ENCODE measurements at places on chromosomes 1 and 21.

GRCh38 chr1:101317590-101317989, 80.8 kb downstream of the S1PR1 start:
- DNase-seq, result no peak

DNA sequence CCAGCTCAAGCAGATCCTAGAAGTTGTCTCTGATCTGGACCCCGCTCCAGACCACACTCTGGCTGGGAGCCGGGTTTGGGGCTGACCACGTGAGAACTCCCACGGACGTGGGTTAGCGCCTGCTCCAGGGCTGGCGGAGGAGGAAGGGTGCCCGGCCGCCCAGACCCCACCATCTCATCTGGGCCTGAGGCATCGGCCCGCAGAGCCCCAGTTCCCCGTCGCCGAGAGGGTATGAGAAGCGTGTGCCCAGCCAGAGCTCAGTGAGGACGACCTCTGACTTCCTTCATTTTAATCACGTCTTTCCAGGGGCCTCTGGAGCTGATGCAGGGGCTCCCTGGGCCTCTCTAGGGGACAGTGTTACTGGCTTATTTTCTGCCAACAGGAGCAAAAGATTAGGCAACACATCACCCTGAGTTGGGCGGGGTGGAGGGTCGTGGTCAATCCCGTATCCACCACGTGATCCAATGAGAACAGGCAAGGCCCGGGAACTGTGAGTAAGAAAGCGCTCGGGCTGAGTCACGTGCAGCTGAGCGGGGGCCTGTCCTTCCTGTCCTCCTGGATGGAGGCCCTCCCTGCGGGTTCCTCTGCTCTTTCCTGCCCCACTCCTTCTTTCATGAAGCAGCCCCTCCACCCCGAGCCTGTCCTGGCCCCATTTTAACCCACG, 81.1 kb downstream of the SIK1 start:
- DNase-seq, result no peak

DNA sequence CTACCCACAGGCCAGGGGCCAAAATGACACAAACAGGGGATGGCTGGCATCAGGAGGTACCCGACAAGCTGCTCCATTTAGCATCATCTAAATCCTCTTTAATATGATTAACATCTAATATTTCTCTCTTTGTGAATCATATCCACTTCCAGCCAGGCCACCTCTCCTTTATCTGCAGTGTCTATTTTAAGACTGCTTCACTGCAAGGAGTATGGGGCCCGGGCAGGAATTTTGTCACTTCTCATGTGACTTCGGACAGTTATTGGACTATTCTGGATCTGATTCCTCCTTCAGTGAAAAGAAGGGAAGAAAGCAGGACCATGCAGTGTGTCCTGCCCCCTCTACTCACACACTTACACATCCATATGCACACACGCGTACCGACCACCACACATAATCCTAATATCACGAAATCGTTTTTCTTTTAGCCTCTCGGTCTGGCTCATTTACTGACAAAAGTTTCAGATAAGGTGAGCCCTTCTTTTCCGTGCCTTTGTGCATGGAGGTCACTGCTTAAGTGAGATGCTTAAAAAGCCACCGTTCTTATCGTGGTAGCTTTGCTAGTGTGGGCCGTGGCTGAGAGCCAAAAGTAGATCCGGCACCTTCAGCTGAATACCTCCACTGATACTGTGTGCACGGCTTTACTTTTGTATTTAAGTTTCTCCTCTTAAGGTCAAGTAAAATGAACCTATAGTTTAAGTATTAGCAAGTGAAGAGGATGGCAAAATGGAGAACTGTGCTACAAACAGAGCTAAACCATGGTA, 26.0 kb downstream of the PROX1 start:
- DNase-seq, result no peak

DNA sequence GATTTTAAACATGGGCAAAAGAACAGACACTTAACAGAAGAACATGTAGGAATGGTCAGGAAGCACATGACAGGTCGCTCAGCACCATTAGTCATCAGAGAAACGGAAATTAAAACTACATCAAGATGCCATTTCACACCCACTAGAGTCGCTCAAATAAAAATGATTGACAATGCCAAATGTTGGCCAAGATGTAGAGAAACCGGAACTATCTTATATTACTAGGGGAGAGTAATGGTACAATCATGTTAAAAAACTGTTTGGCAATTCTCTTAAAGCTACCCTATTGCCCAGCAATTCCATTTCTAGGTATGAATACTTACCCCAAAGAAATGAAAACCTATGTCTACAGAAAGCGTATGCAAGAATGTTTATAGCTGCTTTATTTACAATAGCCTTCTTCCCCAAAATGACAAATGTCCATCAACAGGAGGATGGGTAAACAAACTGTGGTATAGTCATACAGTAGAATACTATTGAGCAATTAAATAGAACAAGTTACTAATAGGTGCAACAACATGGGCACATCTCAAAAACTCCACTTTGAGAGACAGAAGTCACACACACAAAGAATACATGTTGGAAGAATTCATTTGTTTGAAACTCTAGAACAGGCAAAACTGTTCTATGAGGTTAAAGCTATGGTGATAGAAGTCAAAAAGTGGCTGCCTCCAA, 92.8 kb downstream of the ETS2 start:
- no peak for DNase-seq

DNA sequence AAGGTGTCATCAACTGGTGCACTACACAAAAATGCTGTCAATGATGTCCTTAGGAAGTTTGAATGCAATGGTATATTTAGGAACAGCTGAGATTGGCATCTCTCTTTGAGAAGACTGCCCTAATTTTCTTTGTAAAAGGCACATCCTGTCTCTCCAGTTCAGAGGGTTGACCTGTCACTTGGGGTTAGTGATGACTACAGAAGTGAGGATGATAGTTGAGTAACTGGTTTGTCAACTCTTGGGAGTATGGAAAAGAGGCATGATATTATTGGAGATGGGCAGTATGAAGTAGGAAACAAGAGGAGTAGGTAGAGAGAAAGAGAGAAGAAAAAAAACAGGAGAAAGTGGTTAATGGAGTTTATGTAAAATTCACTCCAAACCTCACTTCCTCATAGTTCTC, 40.4 kb upstream of the PIGC start:
- DNase-seq, result no peak

GRCh38 chr21:25420831-25421230, 186.4 kb downstream of the MRPL39 start:
- DNase-seq, result no peak
